Cortex of kidney (tissue), 1 donor: ENCODE measurements at places on chromosomes 11 and 22.

DNA sequence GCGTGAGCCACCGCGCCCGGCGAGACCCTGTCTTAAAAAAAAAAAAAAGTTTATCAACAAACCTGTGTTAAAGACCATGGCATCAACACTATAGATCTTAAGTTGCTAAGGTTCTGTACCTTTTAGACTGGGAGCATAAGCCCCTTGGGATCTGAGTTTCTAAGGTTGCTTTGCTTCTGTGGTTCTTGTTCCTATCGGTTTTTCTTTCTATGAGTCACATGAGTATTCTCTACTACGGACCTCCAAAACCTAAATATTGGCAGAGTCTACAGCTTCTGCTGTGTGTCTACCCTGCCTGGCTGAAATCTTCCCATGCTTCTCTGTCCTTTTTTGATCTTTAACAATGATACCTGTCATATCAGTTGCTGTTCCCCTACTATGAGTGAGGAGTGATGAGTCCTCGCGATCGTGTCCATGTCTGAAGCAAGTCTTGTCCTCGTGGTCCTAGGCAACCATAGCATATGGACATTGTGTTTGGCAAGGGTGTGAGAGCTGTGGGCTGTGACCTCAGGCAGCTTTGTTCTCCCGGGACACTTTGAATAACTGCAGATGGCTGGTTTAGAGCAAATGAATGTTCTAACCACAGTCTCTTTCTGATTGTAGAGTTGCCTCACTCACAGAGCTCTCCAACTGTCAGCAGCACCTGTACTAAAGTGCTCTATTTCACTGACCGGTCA lies 9.0 kb upstream of the DLAT start:
- no peak for DNase-seq

- DNase-seq: no peak
Measured at GRCh38 chr11:64356498-64357411, 2.2 kb upstream of the RPS6KA4 start.

DNA sequence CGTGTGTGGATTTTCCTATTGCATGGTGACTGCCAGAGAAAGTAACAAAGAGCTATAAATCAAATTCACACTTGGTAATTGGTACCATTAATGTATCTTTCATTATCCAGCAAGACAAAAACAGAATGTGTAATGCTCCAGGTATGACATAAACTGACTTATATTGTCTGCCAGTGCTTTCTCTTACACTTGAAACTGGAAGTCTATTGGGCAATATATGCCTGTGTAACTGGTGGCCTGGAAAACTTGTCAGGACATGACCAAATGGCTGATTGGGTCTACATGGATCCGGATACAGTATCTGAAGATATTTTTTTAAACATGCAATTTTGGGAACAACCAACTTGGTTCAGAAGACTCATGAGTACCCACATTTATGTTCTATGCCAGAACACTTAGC lies 174.6 kb upstream of the ARHGAP42 start:
- DNase-seq: no peak

DNA sequence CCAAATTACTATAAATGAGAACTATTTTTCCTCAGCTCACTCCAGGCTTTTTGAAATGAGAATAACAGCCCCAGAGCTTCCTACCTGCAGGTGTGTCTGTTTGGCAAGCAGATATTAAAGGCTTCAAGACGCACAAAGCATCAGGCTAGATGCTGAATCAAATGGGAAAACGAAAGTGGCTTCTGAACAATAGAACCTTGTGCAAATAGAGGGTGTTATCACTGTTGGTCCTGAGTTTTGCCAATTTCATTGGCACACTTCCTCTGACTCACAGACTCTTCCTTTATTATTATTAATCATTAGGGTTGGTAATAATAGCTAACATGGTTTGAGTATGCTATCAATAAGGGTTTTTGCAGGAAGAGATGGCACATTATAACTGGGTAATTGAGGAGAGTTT lies 13.4 kb downstream of the SYT13 start:
- DNase-seq: no peak

DNA sequence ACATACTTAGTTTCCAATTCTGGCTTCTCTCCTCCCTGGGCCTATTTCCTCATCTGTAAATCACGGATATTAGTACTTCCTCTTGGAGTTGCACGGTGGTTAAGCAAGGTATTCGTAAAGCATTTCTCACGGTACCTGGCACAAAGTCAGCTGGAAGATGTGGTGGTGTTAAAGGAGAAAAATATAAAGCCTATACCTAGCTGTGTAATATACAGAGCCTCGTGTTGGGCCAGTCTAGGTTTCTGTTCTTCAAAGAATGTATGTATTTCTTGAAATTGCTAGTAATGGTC lies 47.2 kb downstream of the DBX1 start:
- DNase-seq: no peak

DNA sequence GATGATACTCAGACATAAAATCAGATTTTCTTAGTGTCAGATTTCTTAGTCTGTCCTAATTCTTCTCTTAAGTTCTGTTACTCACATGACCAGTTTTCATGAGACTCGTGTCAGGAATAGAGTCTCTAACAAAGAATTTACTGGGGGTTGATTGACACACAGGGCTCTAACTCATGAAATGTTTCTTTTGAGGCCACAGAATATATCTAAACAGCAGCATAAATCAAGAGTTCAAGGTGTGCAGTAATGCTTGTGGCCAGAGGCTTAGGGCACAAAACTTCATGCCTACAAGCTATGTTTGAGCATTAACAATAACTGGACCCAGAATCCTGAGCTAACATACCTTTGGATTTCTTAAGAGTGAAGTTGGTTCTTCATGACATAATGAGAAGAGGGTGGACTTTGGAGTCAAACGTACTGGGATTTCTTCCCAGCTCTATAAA lies 237.2 kb downstream of the DDX10 start:
- DNase-seq: no peak

DNA sequence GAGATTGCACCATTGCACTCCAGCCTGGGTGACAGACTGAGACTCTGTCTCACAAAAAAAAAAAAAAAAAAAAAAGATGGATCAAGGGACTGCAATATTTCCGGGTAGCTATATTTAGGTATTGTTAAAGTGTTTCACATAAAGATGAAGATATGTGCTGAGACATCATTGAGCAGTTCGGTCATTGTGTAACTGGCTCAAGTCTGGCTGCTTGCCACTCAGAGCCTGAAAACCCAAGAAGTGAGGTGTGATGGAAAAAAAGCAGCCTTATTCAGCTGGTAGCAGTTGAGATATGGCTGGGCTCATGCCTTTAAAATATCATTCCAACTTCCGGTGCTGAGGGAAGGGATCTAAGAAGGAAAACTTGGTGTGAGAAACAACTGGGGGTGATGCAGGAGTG lies 46.9 kb downstream of the LUZP2 start:
- DNase-seq: no peak

GRCh38 chr22:19108807-19109197 lies 13.4 kb downstream of the DGCR2 start:
- DNase-seq: no peak

GRCh38 chr11:117859488-117860112 lies 16.9 kb downstream of the FXYD6 start:
- no peak for DNase-seq

GRCh38 chr11:4645974-4646373 lies 2.2 kb downstream of the OR51E1 start:
- DNase-seq: no peak

DNA sequence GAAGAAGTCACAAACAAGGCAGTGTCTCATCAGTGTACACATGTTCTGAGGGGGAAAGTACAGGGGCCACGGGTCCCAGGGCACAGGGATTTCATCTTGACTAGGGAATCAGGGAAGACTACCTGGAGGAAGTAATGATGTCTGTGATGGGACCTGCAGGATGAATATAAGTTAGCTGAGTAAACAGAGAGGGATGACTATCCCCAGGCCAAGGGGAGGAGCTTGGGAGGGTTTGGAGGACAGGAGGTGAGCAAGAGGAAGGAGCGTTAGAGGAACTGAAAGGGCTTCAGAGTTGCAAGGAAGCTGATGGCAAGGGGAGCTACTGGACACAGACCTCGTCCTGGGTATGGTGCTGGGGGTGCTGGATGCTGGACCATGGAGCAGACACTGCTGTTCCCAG lies 56.4 kb downstream of the TRAF6 start:
- no peak for DNase-seq

GRCh38 chr22:38802671-38803121 lies 8.8 kb upstream of the DNAL4 start:
- DNase-seq: no peak

GRCh38 chr11:81470446-81470845 lies 1263.2 kb downstream of the FAM181B start:
- DNase-seq: no peak

- no peak for DNase-seq
Measured at GRCh38 chr11:41119484-41119883, 340.0 kb downstream of the LRRC4C start.

- DNase-seq: no peak
Measured at GRCh38 chr11:12239396-12239795, 129.0 kb downstream of the MICAL2 start.

GRCh38 chr22:43923191-43923590 lies 414 bp upstream of the PNPLA3 start:
- no peak for DNase-seq

GRCh38 chr22:38491707-38492348 lies 14.3 kb downstream of the DDX17 start:
- no peak for DNase-seq

DNA sequence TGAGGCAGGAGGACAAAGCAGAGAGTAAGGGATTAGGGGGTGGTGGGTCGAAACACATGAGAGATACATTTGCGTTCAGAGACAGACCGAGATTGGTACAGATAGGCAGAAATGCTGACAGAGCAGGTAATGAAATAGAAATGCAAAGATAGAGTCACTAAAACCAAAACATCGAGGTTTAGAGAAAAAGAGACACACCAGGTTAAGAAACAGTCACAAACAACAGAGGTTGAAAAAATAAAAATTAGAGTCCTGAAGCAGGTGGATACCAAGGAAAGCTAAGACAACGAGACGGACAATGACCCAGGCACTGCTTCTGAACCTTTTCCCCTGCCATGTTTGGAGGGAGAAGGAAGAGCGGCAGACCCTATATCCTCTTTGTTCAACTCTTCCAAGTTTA lies 1.2 kb upstream of the MAPK1 start:
- no peak for DNase-seq

- DNase-seq: no peak
Measured at GRCh38 chr11:25844811-25845210, 487.1 kb upstream of the ANO3 start.

GRCh38 chr11:31598454-31598853 lies 88.9 kb downstream of the ELP4 start:
- DNase-seq: no peak

DNA sequence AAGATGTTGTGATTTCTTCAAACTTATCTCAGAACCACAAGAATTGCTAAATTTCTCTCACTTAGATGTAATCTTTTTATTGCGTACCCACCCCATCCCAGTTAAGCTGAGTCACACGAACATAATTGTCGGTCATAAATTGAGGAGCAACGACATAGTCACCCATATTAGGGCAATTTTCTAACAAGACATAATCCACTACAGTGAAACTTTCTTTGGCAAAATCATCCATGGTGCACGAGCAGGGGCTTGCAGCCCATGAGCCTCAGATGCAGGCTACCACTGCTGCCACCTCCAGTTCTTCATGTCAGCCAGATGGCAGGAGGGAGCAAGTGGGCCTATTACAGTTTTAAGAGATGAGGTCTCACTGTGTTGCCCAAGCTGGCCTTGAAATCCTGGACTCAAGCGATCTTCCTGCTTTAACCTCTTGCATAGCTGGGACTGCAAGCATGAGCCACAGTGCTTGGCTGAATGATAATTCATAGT lies 70.3 kb upstream of the GRK2 start:
- no peak for DNase-seq

GRCh38 chr22:38201711-38202436 lies at the start of gene MAFF:
Gene MAFF (plus strand): TSS chr22:38201994. CDS start chr22:38213854, 11,860 bp downstream.
- DNase-seq: peak; percentile 46

GRCh38 chr11:86728562-86728961 lies 56.1 kb upstream of the ME3 start:
- DNase-seq: no peak

- DNase-seq: no peak
Measured at GRCh38 chr22:20750461-20751184, 23.3 kb upstream of the SERPIND1 start.

GRCh38 chr11:62295504-62295903 lies 3.4 kb downstream of the SCGB1D4 start:
- DNase-seq: no peak

DNA sequence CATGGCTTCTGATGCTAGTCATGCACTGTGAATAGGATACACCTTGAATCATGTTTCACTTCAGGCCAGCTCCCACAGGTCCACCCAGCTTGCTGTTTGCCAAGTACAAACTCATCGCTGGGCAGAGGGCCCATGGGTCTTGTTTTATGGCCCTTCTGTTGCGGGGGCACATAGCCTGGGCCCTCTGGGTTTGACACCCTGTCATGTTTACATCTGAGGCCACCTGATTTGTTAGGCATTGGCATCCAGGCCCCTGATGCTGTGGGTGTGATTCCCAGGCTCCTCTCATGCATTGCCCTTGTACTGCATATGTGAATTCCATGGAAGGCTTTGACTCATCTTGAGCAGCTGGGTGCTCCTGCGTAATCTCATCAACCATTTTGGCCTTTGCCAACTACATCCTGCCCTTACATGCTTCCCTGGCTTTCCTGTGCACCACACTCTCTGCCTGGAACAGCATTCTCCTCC lies 32.6 kb downstream of the PPFIBP2 start:
- DNase-seq: no peak

- no peak for DNase-seq
Measured at GRCh38 chr11:33531743-33532181, 168.9 kb downstream of the C11orf91 start.

- no peak for DNase-seq
Measured at GRCh38 chr11:131370901-131371790, 731 bp downstream of the NTM start.

GRCh38 chr11:125071846-125072217 lies 8.7 kb downstream of the SLC37A2 start:
- no peak for DNase-seq

GRCh38 chr11:96736601-96737000 lies 346.8 kb downstream of the JRKL start:
- no peak for DNase-seq

DNA sequence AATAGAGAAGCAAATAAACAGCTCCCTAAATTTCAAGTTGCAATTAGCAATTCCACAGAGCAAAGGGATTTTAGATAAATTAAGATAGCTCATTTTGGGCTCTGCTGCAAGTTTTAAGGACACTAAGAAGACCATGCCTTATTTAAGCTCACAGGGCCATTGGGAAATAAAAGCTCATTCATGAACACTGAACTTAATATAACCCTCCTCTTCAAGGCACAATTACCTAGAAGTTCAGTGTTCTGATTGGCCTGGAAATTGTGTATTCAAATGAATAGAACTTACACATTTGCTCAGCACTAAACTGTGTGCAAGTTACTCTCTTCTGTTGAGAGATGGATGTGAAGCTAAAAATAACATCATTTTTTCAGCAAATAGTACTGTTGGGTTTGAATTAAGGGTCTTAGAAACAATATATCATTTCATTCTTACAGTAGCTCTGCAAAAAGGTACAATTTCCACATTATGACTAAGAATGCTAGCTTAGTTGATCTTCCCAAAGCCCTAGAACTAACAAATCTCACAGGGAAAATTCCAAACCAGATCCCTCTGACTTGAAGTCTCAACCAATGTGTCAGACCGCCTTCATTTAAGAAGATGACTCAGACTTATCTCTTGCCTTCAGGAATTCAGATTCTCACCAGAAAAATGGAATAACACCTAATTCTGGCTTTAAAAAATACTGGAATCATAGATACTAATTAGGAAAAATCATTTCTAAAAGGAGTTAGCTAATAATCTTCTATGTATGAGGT lies 87.4 kb upstream of the LRRC55 start:
- DNase-seq: no peak

GRCh38 chr22:36395915-36396314 lies 8.1 kb upstream of the MYH9 start:
- no peak for DNase-seq

- DNase-seq: no peak
Measured at GRCh38 chr22:31872209-31872608, 72.1 kb upstream of the YWHAH start.
